Thoracic aorta (tissue), 2 donors: ENCODE measurements at places on chromosomes 5 and 9. TPM values are rescaled to one million over a fixed set of nuclear protein-coding genes. Genes with fewer than 3 reads are reported as not detected.

ADAMTSL2 gene
- total RNA-seq = 5.5 TPM

DNA sequence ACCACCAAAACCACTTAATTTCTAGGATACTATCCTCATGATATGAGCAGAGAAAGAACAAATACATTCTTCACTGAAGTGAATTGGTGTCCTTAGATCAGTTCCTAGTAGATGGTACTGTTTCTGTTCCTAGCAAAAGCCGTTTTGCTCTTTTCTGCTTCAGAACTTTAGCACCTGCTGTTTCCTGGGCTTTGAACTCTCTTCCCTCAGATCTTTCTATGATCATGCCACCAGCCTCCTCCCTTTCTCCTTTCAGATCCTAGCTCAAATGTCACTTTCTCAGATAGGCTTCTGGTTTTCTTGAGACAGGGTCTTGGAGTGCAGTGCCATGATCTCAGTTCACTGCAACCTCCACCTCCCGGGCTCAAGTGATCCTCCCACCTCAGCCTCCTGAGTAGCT is 118.0 kb downstream of the EGFLAM start:
- no peak overlapping the region for H3K4me3 ChIP-seq
- no peaks in the 10 kb centered on the region for H3K4me1 ChIP-seq
- H3K36me3 ChIP-seq = no peaks in the 10 kb centered on the region
- no peak for DNase-seq
- no peaks in the 10 kb centered on the region for H3K27me3 ChIP-seq

NPR2 gene
- total RNA-seq = 30.8 TPM

DNA sequence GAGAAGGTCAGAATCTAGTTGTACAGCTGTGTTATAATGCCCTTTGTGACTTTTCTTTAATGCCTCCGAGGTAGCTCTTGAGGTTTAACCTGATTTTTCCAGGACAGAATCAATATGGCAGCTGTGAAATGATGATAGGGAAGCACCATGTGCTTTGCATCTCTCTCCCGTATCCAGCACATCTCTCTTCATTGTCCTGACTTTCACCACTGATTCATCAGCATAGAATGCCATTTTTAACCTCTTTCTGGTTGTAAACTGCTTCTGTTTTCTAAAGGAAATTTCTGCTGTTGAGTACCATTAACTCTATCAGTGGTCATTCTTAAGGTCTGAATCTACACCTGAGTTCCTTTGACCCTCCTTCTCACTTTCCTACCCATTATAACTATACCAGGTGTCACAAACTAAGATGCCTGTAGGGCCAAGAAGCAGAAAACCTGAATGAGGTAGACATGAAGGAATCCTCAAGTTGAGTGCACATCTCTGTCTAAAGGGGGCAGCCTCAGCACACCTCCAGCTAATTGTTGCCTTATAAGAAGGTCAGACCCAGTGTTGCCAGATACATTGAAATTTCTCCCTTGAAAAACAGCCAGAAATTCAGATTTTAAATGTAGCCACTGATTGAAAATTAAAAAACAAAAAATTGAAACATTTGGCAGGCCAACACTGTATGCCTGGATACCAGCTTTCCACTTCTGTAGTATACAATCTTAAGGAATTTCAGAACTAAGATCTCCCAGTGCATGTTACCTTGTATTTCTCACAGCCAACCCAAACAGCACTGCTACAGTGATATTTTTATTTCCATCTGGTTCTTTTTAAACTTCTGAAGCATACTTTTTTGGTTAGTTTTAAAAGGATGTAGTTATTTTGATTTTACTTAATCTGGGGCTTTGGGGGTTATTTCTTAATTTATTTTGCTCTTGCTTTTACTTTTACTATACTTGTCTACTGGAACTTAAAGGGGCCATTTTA is 35.8 kb upstream of the TLX3 start:
- no peak overlapping the region for H3K4me3 ChIP-seq
- DNase-seq = no peak
- no peaks in the 10 kb centered on the region for H3K27me3 ChIP-seq
- no peaks in the 10 kb centered on the region for H3K4me1 ChIP-seq

- no peaks in the 10 kb centered on the region for H3K4me1 ChIP-seq
- H3K36me3 ChIP-seq = no peaks in the 10 kb centered on the region
- H3K4me3 ChIP-seq = no peak overlapping the region
Observed at GRCh38 chr9:8673830-8674229, 874.3 kb upstream of the DMAC1 start.

SARDH gene
- total RNA-seq = 4.3 TPM

IRX1 gene
- total RNA-seq = 5.7 TPM
